ENCODE measurements at places on chromosomes 7 and 10.

DNA sequence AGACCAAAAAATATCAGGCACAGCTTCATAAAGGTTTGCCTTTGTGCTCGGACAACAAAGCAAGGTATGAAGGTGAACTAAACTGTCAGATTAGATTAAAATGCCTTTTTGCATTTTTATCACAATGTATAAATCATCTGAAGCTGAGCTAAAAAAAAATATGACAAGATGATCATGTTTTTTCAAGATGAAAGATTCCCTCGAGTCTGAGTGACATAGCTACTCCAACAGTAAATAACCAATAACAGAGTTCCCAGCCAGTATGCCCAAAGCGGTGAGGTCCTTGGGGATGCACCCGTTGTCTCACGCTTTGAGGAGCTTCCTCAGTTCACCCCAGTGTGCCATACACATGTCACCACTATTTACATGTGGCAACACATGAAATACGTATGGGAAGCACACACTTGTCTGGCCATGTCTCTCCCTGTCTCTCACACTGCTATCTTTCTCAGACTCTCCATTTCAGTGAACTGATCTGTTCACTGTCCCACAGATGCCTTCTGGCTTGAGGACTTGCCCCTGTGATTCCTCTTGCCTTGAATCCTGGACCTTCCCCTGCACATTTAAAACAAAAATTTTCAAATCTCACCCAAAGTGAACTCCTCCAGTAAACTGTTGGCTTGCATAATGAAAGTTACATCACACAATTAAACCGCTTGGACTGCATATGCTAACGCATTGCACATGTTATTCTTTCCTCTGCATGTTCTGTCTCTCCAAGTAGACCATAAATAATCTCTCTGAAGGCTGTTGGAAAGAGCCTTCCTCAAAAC lies 2.6 kb upstream of the PIK3CG start:
- no peak for DNase-seq

DNA sequence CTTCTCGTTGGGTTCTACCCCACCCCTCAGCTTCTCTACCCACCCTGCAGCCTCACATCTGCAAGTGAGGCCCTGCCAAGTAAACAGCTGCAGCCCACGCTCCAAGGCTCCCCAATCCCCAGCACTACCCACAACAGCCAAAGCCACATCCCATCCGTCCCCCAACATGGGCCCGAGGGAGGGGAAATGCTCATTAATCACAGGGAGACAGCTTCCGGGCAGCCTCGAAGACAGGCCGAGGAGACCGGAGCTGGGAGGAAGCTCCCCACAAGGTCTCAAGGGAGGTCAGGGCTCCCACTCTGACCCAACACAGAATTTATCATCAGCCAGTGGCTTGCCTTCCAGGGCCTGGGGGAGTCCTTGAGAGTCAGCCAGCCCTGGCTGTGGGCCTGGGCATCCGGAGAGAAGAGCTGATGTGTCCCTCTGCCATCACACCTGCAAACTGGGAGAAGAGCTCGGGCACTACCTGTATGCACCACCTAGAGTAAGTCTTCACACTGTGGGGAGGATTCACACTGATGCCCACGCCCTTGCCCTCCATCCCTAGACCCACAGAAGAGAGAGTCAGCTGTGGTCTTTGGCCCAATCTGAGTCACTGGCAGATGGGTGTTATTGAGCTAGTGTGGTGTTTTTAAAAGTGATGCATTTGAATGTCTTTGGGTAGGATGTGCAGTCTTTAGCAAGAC lies 115.5 kb upstream of the ZMIZ1 start:
- no peak for DNase-seq

DNA sequence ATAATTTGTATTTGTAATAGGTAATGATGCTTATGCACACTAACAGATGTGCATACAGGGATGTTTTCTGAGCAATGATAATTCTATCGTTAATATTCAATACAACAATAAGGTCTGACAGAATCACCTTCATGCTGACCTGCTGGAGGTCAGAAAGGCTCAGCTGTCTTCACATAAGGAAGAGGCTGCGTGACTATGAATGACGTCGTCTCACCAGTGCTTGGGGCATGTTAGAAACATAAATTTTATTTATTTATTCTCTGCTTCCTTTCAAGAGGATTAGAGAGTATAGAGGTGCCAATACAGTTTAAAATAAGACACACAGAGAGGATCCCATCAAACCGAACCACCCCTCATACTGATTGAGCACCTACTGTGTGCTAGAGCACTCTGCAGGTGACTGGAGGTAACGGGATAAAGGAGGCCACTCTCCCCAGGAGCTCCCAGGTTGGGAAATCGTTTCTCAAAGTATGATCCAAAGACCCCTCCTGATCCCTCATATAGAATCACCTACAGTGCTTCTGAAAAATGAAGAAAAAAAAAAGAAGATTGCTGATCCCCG lies 265.6 kb upstream of the NPVF start:
- no peak for DNase-seq

DNA sequence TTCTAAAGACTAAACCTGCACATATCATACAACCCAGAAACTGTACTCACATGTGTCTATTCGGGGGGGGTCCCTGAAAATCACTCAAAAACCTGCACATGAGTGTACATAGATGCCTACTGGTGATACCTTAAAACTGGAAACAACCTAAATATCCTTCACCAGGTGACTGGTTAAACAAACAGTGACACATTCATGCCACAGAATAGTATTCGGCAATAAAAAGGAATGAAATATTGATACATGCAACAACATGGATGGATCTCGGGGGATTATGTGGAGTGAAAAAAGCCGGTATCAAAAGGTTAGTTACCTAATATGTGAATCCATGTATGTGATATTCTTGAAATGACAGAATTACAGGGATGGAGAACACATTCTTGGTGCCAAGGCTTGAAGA lies 32.1 kb upstream of the EGFR start:
- no peak for DNase-seq

DNA sequence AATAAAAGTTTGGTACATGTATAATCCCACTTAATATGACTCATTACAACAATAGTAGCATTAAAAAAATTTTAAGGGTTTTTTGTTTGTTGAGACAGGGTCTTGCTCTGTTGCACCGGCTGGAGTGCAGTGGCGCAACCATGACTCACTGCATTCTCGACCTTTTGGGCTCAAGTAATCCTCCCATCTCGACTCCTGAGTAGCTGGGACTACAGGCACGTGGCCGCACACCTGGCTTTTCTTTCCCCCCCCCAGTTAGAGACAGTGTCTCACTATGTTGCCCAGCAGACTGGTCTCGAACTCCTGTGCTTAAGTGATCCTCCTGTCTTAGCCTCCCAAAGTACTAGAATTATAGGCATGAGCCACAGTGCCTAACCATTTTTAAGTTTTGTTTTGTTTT lies 40.7 kb downstream of the KMT2C start:
- DNase-seq: no peak

GRCh38 chr10:69757553-69758309 lies 44.0 kb upstream of the COL13A1 start:
- no peak for DNase-seq

DNA sequence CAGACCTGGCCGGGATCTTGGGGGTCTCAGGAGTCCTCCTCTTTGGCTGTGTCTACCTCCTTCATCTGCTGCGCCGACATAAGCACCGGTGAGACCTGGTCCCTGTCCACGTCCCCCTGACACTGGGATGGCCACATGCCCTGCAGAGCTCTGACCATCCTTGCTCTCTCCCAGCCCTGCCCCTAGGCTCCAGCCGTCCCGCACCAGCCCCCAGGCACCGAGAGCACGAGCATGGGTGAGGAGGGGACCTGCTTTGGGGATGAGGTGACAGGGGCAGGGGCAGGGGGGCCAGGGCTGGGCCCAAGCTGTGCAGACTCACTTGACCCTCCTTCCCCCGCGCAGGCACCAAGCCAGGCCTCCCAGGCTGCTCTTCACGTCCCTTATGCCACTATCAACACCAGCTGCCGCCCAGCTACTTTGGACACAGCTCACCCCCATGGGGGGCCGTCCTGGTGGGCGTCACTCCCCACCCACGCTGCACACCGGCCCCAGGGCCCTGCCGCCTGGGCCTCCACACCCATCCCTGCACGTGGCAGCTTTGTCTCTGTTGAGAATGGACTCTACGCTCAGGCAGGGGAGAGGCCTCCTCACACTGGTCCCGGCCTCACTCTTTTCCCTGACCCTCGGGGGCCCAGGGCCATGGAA lies 959 bp downstream of the PVRIG start:
- no peak for DNase-seq

DNA sequence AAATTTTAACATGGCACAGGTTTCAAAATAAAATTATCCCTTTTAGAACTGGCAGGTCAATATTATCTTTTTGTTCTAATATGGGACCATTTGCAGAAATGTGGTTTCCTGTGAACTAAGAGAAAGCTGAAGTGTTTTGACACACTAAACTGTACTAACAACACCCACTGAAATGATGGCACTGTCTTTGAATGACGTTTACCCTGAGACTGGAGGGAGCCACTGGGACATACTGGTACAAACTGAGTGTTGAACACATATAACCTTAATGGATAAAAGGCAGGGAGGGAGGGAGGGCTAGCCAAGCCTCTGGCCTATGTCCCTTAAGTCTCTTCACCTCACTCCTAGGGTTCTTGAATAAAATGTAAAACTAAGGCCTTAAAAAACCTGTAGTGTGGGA lies 95.9 kb downstream of the PDE1C start:
- DNase-seq: no peak

DNA sequence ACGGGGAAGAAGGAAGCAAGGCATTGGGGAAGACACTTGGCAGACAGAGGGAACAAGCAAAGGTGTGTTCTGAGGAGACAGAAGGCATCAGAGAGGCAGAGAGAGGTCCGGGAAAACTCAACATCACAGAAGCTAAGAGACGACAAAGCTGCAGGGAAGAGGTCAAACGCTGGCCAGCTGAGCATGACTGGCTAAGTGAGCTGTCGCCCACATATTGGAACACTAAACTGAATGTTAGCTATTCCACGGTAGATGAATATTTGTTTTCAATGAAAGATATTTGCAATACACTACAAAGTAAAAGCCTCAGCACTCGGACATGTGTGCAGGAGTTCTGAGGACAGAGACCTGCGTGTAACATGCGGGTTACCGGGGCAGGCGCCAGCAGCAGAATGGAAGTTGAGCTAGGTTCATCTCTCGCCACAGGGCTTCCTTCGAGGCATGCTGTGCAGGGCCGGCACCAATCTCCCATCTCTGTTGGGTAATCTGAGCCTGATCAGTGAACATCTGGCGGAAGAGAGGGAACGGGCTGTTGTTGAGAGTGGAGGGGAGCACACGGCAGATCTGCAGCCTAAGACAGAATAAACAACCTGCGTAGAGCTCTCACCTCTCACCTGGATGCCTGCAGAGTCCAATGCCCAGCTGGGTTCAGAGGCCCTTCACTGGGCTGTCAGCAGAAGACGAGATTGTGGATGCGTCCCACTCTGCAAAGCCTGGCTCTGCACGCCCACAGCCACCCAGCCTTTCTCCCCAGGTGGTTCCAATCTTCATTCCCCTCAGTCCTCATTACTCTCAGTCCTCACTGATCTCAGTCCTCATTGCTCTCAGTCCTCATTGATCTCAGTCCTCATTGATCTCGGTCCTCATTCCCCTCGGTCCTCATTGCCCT lies 35.9 kb downstream of the INSIG1 start:
- DNase-seq: no peak

GRCh38 chr7:33646166-33646565 lies 259.2 kb upstream of the BMPER start:
- no peak for DNase-seq

GRCh38 chr7:81648716-81649115 lies 121.1 kb downstream of the HGF start:
- DNase-seq: no peak

DNA sequence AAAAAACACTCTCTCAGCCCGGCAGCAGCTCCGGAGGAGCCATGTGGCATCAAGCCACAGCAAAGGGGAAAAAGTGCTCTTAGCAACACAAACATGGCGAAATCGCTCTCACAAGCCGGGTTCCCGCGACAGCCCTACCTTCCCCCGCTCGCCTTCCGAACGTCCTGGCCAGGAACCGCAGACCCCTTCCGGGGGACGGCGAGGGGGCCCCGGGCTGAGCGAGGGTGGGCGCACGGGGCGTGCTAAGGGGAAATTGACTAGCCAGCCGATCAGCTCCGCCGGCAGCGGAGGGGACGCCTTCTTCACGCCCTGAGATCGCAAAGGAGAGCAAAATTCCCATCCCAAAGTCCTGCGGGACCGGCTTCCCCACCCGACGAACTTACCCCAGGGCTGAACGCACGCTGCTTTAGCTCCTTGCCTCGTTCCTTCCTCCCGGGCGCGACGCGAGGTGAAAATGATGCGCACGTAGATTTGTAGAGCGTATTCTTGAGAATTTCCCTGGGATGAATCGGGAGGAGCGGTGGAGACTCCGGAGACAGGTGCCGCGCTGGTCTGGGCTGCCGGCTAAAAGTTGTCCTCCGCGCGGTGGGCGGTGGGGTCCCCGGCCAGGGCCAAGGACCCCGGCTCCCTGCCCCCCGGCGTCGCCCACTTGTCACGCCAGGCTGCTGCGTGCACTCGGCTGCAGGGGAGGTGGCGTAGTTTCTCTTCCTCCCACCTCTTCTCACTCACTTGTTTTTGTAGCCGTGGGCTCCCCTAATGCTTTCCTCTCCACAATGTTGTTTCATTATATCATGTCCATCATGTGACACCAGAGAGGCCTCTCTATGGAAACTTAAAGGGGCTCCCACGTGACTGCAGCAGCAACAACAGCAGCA lies 220.1 kb upstream of the MKLN1 start:
- peak; percentile 72 for DNase-seq

GRCh38 chr10:46220187-46220586 lies 66.6 kb upstream of the ANTXRL start:
- no peak for DNase-seq

- no peak for DNase-seq
These were observed 455.0 kb downstream of the GFRA1 start for GRCh38 chr10:115818012-115818411.

- no peak for DNase-seq
These were observed 117.2 kb downstream of the PIP4K2A start for GRCh38 chr10:22597138-22597537.

DNA sequence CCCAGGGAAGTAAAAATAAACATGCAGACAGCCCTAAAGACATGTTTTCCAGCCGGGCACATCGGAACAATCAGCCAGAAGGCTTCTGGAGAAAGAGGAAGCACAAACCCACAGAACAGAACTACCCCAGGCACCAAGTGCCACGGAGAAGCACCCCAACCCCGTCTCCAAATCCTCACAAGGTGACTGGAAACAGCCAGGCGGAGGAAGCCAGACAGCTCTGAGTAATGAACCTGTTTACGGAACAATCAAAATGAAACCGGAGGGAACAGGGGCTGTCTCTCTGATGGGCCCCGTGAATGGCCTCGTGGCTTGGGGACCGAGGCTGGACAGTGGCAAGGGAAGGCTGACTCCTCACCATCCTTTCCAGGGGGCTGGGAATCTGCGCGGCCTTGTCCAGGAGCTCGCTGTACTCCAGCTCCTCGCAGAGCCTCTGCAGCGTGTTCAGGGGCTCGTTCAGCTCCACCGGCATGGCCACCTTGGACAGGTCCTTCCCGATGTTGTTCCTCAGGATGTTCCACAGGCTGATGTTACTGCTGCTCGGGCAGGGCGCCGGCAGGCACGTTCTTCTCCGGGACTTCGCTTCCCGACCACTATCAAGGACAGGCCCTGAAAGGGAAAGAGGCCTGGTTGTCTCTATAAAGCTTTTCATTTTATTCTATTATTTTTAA lies 77.0 kb upstream of the GSDME start:
- DNase-seq: no peak
